ENCODE measurements at places on chromosomes 1 and 21.

- peaks cover 21% of the 10 kb centered on the region for H3K4me1 ChIP-seq
- peak overlapping the region; percentile 45 for H3K4me3 ChIP-seq
- H3K27me3 ChIP-seq = peaks cover 9% of the 10 kb centered on the region
- no peaks in the 10 kb centered on the region for H3K36me3 ChIP-seq
- peak; percentile 74 for DNase-seq
Observed at GRCh38 chr1:243917177-243917862, 67.3 kb upstream of the AKT3 start.

- H3K27me3 ChIP-seq = no peaks in the 10 kb centered on the region
- peak overlapping the region; percentile 13 for H3K27ac ChIP-seq
- peaks cover 8% of the 10 kb centered on the region for H3K4me1 ChIP-seq
- H3K4me3 ChIP-seq = no peak overlapping the region
Observed at GRCh38 chr1:33382661-33383415, 48.1 kb downstream of the PHC2 start.

GRCh38 chr1:6435547-6435946 is 11.0 kb downstream of the ESPN start:
- H3K36me3 ChIP-seq = no peaks in the 10 kb centered on the region
- H3K4me1 ChIP-seq = peaks cover 1% of the 10 kb centered on the region
- no peak for DNase-seq
- no peak overlapping the region for H3K4me3 ChIP-seq
- no peak overlapping the region for H3K27ac ChIP-seq

DNA sequence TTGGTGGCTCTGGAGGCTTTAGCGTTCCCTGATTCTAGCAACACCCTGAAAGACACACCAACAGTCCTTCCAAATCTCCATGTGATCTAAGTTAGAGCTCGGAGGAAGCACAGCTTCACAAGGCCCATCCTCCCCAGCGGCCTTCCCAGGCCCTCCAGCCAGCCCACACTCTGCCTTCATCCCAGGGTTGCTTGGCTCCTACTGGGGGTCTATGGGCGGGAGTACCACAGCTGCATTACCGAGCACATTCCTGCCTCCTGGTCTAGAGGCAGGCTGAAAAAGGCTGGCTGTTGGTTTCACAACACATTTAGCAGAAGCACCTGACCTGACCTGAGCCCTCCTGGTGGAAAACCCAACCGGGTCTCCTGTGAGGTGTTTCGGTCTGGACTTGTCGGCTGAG is 54.7 kb upstream of the TRIM67 start:
- H3K4me1 ChIP-seq = peaks cover 17% of the 10 kb centered on the region
- no peak for DNase-seq
- no peaks in the 10 kb centered on the region for H3K36me3 ChIP-seq

DNA sequence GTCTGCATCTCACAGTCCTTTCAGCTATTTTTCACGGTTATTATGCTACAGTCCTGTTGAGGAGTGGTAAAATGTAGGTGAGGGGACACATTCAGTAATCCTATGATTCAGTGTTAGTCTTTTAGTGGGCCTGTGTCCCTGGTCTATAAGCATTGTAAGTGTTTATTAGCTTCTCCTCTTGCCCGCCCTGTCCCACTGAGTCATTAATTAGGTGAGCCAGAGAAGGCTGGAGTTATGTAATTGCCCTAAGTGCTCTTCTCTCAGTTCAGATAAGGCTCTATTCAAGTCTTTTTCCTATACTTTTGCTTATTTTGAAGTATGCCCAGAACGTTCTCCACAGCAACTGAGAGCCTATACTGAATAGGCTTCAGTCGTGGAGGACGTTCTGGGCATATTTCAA is 76.3 kb upstream of the ZRANB2 start:
- H3K4me3 ChIP-seq = no peak overlapping the region
- no peak for DNase-seq
- H3K27me3 ChIP-seq = no peaks in the 10 kb centered on the region
- no peaks in the 10 kb centered on the region for H3K36me3 ChIP-seq
- H3K4me1 ChIP-seq = no peaks in the 10 kb centered on the region

DNA sequence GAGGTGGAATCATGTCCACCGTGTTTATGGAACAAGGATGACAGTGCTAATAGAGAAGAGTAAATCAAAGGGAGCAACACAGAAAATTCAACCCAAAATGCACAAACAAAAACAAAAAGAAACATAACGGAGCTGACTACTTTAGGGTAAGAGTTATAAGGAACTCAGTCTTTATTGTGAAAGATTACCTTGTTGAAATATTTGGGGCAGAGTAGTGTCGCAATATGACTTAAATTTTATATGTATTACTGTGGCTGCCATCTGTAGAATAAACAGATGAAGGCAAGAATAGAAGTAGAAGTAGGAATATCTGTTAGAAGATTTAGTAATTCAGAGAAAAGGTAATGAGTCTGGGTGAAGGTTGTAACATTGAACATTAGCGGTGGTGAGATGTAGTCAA is 913.9 kb downstream of the BRINP3 start:
- no peaks in the 10 kb centered on the region for H3K4me1 ChIP-seq
- H3K36me3 ChIP-seq = no peaks in the 10 kb centered on the region
- no peak overlapping the region for H3K4me3 ChIP-seq
- H3K27me3 ChIP-seq = no peaks in the 10 kb centered on the region
- DNase-seq = no peak

GRCh38 chr1:53412285-53413174 is 46.7 kb upstream of the DMRTB1 start:
- no peaks in the 10 kb centered on the region for H3K36me3 ChIP-seq
- H3K4me1 ChIP-seq = peaks cover 17% of the 10 kb centered on the region
- no peak for DNase-seq
- no peaks in the 10 kb centered on the region for H3K27me3 ChIP-seq

GRCh38 chr1:156860628-156861423 is at the start of gene NTRK1:
TSS of gene NTRK1 (plus strand) at chr1:156860865. CDS start at chr1:156860935, 70 bp downstream.
- peak within 1 kb of the TSS; percentile 70 for H3K4me3 ChIP-seq
- DNase-seq = no peak
- H3K27ac ChIP-seq = no peak within 1 kb of the TSS
- H3K27me3 ChIP-seq = peaks cover 82% of the 10 kb centered on the region
- no peaks in the 10 kb centered on the region for H3K36me3 ChIP-seq

GRCh38 chr1:214416858-214417257 is 134.5 kb downstream of the PTPN14 start:
- H3K27me3 ChIP-seq = no peaks in the 10 kb centered on the region
- no peak for DNase-seq
- H3K4me3 ChIP-seq = no peak overlapping the region
- no peaks in the 10 kb centered on the region for H3K36me3 ChIP-seq

DNA sequence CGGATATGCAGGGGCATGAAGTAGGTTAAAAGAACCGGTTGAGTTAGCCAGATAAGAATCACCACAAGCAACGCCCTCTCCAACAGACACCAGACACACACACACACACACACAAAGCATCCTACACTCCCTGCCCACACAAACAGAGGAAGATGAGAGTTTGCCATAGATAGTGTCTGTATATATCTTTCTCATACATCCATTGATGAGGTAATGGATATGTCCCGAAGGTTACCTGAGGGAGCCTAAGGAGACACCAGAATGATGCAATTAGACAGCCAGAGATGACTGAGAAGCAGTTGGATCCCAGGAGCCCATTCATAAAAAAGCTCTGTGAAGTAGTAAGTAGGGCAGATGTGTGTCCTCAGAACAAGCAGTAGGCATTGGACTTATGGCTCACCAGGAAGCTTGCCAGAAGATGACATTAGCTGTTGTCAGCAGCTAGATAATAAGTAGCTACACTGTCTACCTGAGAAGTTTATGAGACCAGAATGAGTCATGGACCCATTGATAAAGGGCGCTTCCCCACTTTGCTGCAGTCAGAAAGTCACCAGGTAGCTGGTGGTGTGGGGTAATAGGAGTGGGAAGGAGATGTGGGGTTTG is 247.0 kb downstream of the KCNT2 start:
- H3K27ac ChIP-seq = no peak overlapping the region
- no peak for DNase-seq
- no peak overlapping the region for H3K4me3 ChIP-seq
- no peaks in the 10 kb centered on the region for H3K27me3 ChIP-seq
- no peaks in the 10 kb centered on the region for H3K36me3 ChIP-seq

- H3K27me3 ChIP-seq = no peaks in the 10 kb centered on the region
- no peak overlapping the region for H3K4me3 ChIP-seq
- H3K4me1 ChIP-seq = no peaks in the 10 kb centered on the region
- no peaks in the 10 kb centered on the region for H3K36me3 ChIP-seq
- no peak for DNase-seq
Observed at GRCh38 chr1:226530591-226530990, 18.0 kb upstream of the STUM start.

DNA sequence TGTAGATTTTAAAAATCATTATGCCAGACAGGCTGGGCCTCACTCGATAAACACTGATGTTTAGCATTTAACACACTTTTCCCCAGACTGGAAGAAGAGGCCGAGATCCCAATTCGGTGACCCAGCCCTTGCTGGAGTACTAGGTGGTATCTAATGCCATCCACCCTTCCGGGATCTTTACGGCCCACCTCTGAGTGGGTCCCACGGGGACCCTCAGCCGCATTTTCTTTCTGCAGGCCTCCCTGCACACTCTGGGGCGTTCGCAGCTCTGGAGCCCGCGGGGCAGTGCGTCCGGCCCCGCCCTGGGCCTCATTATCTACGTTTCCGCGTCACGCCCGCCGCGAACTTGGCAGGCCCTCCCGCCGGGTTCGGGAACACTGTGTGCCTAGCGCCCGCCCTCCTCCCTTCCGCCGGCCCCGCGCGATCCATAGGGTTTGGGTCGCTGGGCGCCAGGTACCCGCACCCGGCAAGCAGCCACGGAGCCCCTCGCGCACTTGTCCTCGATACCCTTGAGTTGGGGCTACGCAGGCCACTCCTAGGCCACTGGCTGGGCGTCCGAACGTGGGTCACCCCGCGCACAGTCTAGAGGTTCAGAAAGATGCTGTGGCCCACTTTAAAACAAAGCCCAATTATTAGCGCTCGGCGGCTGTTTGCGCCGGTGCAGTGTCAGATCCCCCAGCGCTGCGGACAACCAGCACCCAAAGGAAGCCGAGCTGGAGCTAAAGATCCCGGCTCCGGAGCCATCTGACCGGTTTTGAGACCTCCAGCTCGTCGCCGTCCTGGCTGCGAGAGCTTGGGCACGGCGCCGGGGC is 950 bp upstream of the EVA1C start:
- H3K4me3 ChIP-seq = peak overlapping the region; percentile 73
- H3K36me3 ChIP-seq = no peaks in the 10 kb centered on the region
- peak overlapping the region; percentile 90 for H3K27ac ChIP-seq
- peak; percentile 93 for DNase-seq
- peaks cover 30% of the 10 kb centered on the region for H3K27me3 ChIP-seq
- H3K4me1 ChIP-seq = peaks cover 10% of the 10 kb centered on the region
